ENCODE measurements at places on chromosomes 2 and 18.

DNA sequence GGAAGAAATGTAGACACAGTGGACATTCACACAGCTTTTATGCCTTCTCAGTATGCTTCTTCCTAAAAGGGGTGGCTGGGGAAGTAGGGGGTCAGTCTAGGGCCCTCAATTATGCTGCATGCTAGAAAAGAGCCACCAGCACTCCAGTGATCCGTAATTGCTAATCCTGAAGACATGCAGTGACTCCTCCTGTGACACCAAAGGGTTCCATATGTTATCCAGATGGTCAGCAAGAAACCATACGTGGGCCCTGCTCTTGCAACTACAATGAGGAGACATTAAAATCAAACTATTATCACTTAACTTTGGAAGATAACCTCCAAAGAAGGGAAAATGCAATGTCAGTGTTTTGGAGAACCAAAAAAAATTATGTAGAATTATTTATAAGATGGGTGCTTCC is 143.4 kb upstream of the LYPD1 start:
- no peak for DNase-seq

- peak; percentile 30 for DNase-seq
Measured at GRCh38 chr2:207746131-207746530, 23.6 kb downstream of the FZD5 start.

GRCh38 chr18:68431111-68431921 is 283.6 kb downstream of the TMX3 start:
- no peak for DNase-seq

- DNase-seq = no peak
Measured at GRCh38 chr2:224722250-224722649, 6.1 kb upstream of the CCDC195 start.

All from stimulated activated CD4-positive, alpha-beta T cell treated with anti-CD3 and anti-CD28 coated beads, Interleukin-4, amount 100 ng/mL, for 4 hours (primary cell).